DMS79 treated with DMSO at 0.1 percent for 48 hours (cell line): ENCODE measurements at places on chromosomes 16 and 17.

GRCh38 chr17:73388578-73388905 is 76.7 kb upstream of the CDC42EP4 start:
- DNase-seq = no peak

GRCh38 chr17:53996890-53997289 is 174.2 kb downstream of the KIF2B start:
- no peak for DNase-seq

DNA sequence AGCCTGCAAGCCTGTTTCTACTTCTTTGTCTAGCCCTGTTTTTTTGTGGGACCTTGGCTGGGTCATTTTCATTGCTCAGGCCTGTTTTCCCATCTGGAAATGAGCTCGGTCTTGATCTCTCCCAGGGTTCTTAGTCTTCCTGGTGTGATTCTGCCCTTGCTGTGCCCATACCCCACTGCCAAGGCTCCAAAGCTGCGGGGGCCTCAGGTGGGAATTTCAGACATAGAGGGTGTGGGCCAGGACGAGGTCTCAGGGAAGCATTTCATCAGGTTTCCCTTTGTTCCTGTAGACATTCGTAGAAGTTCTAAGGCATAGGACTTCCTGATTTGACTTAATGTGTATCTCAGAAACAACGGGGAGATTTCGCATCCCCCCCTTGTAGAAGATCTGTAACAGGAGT is 5.8 kb downstream of the MPRIP start:
- no peak for DNase-seq

GRCh38 chr17:7408863-7409262 is 1.2 kb downstream of the NLGN2 start:
- no peak for DNase-seq

- no peak for DNase-seq
These were observed 56.5 kb downstream of the DNAH2 start for GRCh38 chr17:7774055-7774521.

DNA sequence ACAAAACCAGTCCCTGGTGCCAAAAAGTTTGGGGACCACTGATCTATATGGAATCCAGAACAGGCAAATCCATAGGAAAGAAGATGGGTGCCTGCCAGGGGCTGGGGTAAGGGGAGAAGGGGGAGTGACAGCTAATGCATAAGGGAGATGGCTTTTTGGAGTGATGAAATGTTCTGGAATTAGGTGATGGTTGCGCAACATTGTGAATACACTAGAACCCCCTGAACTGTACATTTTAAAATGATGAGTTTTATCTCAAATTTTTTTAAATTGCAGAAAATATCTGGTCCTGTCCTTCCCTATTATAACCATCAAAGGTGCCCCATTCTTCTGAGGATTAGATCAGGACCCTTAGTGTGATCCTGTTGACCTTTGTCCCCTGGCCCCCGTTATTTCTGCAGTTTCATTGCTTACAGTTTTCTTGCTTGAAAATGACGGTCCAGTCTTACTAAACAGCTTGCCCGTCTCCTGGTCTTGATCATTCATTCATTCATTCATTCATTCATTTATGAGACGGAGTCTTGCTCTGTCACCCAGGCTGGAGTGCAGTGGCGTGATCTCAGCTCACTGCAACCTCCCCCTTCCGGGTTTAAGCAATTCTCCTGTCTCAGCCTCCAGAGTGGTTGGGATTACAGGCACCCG is 4.6 kb downstream of the BCO1 start:
- DNase-seq = no peak

GRCh38 chr16:10624527-10624926 is 44.1 kb upstream of the EMP2 start:
- no peak for DNase-seq

GRCh38 chr16:51875834-51876600 is 670.9 kb downstream of the TOX3 start:
- DNase-seq = no peak

GRCh38 chr16:19130852-19131824 is 17.4 kb downstream of the ITPRIPL2 start:
- peak; percentile 24 for DNase-seq

GRCh38 chr16:29663807-29664090 is 702 bp downstream of the SPN start:
- no peak for DNase-seq

GRCh38 chr17:3794557-3795389 is 6.2 kb downstream of the ITGAE start:
- no peak for DNase-seq

- no peak for DNase-seq
These were observed 48.7 kb downstream of the RGS9 start for GRCh38 chr17:65185668-65186382.

GRCh38 chr17:38421871-38422827 is 6.1 kb upstream of the ARHGAP23 start:
- DNase-seq = no peak

DNA sequence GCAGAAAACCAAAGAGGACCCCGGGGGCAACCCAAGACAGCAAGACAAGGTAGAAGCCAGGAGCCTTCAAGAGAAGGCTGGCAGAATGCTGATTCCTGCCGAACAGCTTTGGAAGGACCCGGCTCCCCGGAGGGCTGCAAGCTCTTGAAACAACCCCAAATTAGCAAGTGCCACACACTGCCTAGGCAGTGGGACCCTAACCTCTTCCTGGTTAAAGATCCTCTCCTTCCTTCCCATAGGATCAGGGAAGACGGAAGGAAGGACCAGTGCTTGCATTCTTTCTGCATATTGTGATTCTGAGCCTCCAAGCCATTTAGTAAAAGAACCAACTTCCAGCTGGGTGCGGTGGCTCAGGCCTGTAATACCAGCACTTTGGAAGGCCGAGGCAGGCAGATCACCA is 122.0 kb upstream of the AXIN2 start:
- no peak for DNase-seq

- DNase-seq = no peak
These were observed 8.4 kb downstream of the GDE1 start for GRCh38 chr16:19513377-19514053.

- no peak for DNase-seq
These were observed 153.4 kb downstream of the TMEM114 start for GRCh38 chr16:8436931-8437330.

GRCh38 chr17:56142325-56142724 is 10.9 kb upstream of the ANKFN1 start:
- no peak for DNase-seq

DNA sequence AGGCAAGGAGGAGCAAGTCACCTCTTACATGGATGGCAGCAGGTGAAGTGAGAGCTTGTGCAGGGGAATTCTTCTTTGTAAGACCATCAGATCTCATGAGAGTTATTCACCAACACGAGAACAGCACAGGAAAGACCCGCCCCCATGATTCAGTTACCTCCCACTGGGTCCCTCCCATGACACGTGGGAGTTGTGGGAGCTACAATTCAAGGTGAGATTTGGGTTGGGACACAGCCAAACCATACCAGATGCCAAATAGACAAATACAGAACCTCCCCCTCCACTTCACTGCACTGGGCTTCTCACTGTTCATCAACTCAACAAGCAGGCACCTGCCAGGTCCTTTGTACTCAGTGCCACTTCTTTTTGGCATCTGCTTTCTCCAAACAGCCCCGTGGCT is 100.2 kb downstream of the WSCD1 start:
- peak; percentile 45 for DNase-seq

DNA sequence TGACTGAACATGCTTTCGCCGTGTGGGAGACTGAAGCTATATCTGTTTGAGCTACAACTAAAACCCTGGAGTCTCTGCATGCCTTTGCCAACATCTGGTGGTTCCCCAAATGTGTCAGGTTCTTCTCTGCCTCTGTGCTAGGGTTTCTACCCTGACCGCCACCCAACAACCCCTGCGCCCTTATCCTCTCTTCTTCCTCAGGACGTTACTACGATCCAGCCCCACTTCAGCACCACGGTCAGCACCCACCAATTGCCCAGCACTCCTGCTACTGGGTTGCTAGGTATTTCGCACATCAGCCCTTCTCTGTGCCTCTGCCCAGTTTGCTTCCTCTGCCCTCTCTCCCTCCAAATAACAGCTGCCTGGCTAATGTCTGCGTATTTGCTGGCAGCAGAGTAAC is 106.3 kb upstream of the HSBP1 start:
- no peak for DNase-seq
